ENCODE measurements at places on chromosomes 1 and 21.

DNA sequence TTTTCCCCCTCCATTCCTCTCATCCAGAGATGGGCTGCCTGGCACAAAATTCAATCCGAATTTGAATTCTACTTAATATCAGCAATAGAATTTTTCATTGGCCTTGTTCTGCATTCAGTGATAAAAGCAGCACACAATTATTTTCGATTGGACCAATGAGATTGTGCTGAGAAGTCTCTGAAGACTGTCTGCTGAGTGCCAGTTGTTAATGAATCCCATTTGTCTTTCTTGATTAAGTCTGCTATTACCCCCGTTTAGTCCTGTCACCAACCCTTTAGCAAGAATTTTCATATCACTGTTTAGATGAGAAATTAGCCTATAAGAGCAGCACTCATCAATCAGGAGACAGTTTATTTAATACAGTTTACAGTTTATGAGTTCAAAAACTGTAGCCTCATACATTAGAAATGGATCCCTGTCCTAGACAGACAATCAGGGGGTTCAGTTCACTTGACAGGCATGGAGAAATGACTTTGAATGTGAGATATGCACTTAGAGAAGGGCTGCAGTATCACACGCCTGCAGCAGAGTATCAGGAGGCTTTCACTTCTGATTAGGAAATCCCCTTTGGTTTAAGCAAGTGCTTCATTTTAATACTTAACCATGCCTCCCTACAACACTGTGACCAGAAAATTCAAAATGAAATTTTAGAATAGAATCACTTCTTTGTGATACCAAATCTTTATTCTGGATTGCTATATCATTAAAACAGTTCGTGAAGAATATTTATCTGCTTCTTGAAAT, 304.7 kb upstream of the PTBP2 start:
- H3K36me3 ChIP-seq, result no peaks in the 10 kb centered on the region
- H3K27me3 ChIP-seq, result no peaks in the 10 kb centered on the region
- H3K27ac ChIP-seq, result peak overlapping the region; percentile 42
- no peaks in the 10 kb centered on the region for H3K4me1 ChIP-seq

GRCh38 chr1:52658795-52659194, 25.8 kb downstream of the SHISAL2A start:
- no peaks in the 10 kb centered on the region for H3K4me1 ChIP-seq
- H3K4me3 ChIP-seq, result no peak overlapping the region
- DNase-seq, result no peak
- H3K27me3 ChIP-seq, result no peaks in the 10 kb centered on the region

DNA sequence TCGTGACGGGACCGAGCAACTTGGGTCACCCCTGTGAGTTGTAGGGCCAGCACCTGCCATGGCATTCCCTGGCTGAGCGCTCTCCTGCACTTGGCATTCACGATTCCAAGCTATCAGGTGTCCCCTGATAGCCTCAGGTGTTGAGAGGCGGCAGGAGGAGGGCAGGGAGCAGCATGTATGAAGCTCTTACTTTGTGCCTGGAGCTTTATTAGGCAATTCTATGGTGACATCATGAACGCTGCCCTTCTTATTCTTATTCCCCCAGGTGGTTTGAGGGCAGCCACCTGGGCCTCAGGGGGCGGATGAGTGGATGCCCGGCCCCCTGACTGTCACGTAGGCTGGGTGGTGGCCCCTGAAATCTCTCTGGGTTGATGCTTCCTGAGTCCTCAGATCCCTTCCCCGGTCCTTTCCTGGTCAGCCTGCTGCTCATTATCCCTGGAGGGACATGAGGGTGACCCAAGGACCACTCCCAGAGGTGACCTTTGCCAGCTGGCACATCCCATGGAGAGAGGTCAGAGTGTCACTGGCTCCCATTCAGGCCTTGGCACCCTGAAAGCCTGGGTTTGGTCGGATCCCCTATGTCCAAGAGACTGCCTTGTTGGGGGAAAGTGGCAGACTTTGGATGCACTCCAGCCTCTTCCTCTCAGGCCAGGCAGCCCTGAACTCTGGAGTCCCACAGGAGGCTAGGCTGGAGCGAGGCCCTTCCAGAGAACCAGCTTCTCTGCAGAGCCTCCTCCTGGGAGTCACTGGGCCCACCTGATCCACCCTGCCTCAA, 51.9 kb downstream of the SPSB1 start:
- H3K27me3 ChIP-seq, result no peaks in the 10 kb centered on the region
- no peak for DNase-seq

DNA sequence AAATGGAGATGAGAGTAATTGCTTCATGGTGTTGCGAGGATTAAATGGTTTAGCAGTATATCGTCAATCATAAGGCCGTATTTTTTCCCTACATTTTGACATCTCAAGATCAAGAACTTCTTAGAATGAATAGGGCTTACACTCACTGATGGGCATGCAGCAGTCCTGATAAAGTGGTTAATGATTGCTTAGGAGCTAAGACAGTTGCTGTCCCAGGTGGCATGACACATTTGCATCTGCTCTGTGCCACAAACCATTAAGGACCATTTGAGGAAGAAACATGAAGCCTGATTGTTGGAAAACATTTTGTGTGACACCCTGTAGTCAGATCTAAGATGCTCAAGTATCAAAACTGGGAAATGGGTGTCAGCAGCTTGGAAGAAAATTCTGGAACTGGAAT, 81.0 kb upstream of the SGIP1 start:
- no peak for DNase-seq
- no peak overlapping the region for H3K4me3 ChIP-seq
- no peaks in the 10 kb centered on the region for H3K27me3 ChIP-seq

DNA sequence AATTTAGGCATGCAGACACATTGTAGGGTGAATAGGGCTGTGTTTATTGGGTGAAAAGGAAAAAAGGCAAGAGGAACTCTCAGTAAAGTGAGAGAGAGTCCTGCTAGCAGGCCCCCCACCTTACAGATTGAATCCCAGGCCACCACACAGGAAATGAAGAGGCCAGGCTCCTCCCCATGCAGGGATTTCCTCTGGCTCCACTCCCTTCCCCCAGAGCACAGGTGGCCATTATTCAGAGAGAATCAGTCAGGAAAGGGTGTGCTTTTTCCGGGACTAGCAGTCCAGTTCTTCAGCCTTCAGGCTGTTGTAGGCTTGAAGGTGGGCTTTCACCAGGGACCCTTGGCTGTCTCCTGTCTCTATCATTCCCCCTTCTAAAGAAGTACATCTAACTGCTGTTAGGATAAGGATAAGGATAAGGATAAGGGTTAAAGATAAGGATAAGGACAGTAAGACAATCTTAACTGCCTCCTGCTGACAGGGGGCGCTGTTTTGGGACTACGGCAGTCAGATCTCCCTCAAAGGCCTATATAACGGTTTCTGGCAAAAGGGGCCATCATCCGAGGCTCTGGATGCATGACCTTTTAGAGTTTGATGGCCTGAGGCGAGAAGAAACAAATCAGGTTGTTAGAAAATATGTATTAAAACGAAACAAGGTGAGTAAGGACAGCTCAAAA, 26.3 kb downstream of the ZNF648 start:
- H3K27ac ChIP-seq, result no peak overlapping the region
- DNase-seq, result no peak
- H3K4me3 ChIP-seq, result no peak overlapping the region
- no peaks in the 10 kb centered on the region for H3K4me1 ChIP-seq
- no peaks in the 10 kb centered on the region for H3K27me3 ChIP-seq
- no peaks in the 10 kb centered on the region for H3K36me3 ChIP-seq

- H3K36me3 ChIP-seq, result no peaks in the 10 kb centered on the region
- no peaks in the 10 kb centered on the region for H3K27me3 ChIP-seq
- H3K27ac ChIP-seq, result no peak overlapping the region
- DNase-seq, result no peak
Observed at GRCh38 chr1:100348549-100349144, 3.7 kb upstream of the CDC14A start.

- H3K27ac ChIP-seq, result no peak overlapping the region
- no peaks in the 10 kb centered on the region for H3K36me3 ChIP-seq
- no peak overlapping the region for H3K4me3 ChIP-seq
Observed at GRCh38 chr1:117794073-117794472, 135.3 kb downstream of the GDAP2 start.

- no peak overlapping the region for H3K4me3 ChIP-seq
- H3K27ac ChIP-seq, result no peak overlapping the region
- DNase-seq, result no peak
- H3K4me1 ChIP-seq, result peaks cover 15% of the 10 kb centered on the region
- no peaks in the 10 kb centered on the region for H3K36me3 ChIP-seq
Observed at GRCh38 chr1:116310180-116310579, 62.9 kb upstream of the ATP1A1 start.

GRCh38 chr1:21663248-21663950, 5.8 kb downstream of the RAP1GAP start:
- peaks cover 9% of the 10 kb centered on the region for H3K4me1 ChIP-seq
- H3K27me3 ChIP-seq, result no peaks in the 10 kb centered on the region
- no peak overlapping the region for H3K4me3 ChIP-seq
- H3K36me3 ChIP-seq, result no peaks in the 10 kb centered on the region

- no peak for DNase-seq
- H3K27ac ChIP-seq, result no peak overlapping the region
- no peak overlapping the region for H3K4me3 ChIP-seq
- H3K27me3 ChIP-seq, result no peaks in the 10 kb centered on the region
- no peaks in the 10 kb centered on the region for H3K36me3 ChIP-seq
- no peaks in the 10 kb centered on the region for H3K4me1 ChIP-seq
Observed at GRCh38 chr21:35770101-35770945, 290.0 kb downstream of the SETD4 start.

GRCh38 chr1:67863637-67864036, 30.4 kb upstream of the GNG12 start:
- H3K4me3 ChIP-seq, result no peak overlapping the region
- no peaks in the 10 kb centered on the region for H3K27me3 ChIP-seq
- no peaks in the 10 kb centered on the region for H3K4me1 ChIP-seq
- H3K36me3 ChIP-seq, result no peaks in the 10 kb centered on the region

- no peak overlapping the region for H3K27ac ChIP-seq
- no peaks in the 10 kb centered on the region for H3K36me3 ChIP-seq
- peaks cover 23% of the 10 kb centered on the region for H3K4me1 ChIP-seq
- no peak for DNase-seq
- no peaks in the 10 kb centered on the region for H3K27me3 ChIP-seq
Observed at GRCh38 chr21:44913425-44914175, 7.1 kb downstream of the ITGB2 start.

DNA sequence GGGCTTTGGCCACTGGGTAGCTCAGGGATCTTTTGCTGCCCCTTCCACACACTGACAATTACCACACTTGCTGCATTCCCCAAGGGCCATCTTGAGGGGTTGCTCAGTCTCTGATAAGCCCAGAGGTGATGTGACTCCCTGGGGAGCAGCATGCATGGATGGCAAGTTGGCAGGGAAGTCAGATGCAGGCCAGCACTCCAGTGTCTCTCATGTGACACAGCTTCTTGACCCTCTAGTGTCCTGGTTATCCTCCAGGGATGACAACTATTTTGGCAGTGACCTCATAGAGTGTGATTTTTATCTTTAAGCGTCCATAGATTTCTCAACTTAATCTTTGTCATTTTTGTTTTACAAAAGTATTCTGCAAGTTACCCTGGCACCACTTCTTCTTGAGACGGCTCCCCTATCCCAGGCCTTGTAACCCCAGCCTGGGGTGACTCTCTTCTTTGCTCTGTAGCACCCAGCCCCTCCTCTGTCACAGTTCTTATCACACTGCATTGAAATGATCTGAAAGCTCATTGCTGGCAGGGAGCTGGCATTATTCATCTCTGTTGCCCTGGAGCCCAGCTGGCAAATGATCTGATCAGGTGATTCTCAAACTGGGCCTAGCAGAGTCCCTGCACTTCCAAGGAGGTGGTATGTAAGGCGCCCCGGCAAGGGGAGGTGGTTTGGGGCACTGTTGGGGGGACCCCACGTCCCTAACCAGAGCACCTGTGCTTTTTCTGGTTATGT, 72.6 kb downstream of the TENT5C start:
- no peak overlapping the region for H3K27ac ChIP-seq
- no peaks in the 10 kb centered on the region for H3K4me1 ChIP-seq
- no peaks in the 10 kb centered on the region for H3K27me3 ChIP-seq
- peak; percentile 62 for DNase-seq

DNA sequence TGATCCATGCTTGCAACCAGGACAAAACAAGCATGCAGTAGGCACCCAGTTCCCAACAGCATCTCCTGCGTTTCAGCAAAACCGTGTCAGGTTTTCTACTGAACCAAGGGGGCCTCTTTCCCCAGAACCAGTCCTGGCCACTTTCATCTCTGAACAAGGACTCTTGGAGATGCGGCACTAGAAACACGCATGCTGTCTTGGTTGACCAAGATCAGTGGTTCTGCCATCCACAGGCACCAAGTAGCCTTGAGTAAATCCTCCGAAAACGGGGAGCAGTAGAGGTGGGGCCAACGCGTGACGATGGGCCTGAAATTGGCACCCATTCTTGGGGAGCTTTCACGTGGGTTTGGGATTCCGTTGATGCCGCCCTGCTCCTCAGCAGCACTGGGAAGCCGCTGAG, 62.5 kb upstream of the AJAP1 start:
- no peaks in the 10 kb centered on the region for H3K4me1 ChIP-seq
- H3K27me3 ChIP-seq, result no peaks in the 10 kb centered on the region
- no peak overlapping the region for H3K27ac ChIP-seq
- no peak for DNase-seq
- no peaks in the 10 kb centered on the region for H3K36me3 ChIP-seq

GRCh38 chr1:61055110-61055614, 27.2 kb upstream of the NFIA start:
- no peak for DNase-seq
- peaks cover 40% of the 10 kb centered on the region for H3K4me1 ChIP-seq
- no peaks in the 10 kb centered on the region for H3K27me3 ChIP-seq
